ENCODE measurements at places on chromosomes 13 and 19.

DNA sequence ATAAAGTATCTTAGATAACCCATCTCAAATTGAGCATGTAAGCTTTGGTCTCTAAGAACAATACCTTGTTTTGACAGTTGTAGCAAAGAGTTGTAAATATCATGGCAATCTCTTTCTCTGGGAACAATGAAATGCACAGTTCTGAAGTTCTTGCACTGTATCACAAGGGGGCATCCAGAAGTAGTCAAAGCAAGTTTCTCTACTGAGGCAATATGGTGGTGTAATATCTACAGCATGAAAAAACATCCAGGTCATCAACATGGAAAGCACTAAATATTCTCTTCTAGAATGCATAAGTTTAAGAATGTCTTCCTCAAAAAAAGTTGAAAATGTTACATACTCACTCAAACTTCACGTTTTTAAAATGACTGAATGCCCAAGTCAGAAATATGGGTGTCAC, 19.6 kb downstream of the MTMR6 start:
- no peak for DNase-seq

- DNase-seq, result no peak
These were observed 1736.2 kb downstream of the SLITRK5 start for GRCh38 chr13:89407357-89407756.

- no peak for DNase-seq
These were observed 7.0 kb downstream of the SOX21 start for GRCh38 chr13:94705081-94706030.

GRCh38 chr13:97257800-97258799, 36.0 kb downstream of the MBNL2 start:
- DNase-seq, result no peak

DNA sequence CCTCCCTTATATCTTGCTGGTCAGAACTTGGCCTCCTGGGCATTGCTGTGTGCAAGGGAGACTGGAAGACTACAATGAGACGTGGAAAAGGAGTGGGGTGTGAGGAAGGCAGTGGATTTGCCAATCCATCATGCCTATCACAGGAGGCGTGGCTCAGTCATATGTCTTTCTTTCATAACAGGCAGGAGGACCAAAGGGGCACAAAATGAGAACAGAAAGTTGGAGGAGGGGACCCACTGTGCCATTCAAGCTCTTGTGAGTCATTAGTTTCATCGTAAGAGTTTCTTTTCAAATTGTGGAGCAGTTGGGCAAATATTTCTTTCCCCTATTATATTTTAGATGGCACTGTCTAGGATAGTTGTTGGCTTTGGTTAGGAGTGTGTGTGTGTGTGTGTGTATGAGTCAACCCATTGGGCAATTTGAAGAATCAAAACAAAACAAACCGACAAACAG, 471.5 kb downstream of the TSHZ3 start:
- no peak for DNase-seq

DNA sequence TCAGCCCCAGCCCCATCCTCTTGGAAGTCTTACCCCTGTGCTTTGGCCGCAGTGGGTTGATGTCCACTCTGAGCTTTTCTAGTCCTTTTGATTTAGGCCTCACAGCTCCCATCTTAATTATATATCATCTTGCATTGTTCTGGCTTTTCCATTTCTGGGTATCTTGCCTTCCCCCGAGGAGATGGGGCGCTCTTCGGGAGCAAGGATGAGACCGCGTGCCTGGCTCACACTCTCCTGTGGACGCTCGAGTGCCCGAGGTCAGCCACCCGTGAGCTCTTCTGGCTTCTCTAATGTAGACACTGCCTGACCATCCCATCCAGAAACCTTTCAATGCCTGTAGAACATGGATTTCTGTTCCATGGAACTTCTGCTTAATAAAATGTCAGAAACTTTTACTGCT, 53.5 kb upstream of the GPR183 start:
- DNase-seq, result no peak

DNA sequence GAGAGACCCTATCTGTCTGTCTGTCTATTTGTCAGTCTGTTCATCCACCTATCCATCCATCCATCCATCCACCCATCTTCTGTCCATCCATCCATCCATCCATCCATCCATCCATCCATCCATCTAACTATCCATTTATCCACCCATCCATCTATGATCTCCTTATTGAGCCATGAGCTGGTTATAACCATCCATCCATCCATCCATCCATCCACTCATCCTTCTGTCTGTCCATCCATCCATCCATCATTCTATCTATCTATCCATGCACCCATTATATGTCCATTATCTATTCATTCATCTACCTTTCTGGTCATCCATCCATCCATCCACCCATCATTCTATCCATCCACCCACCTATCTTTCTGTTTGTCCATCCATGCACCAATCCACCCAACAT, 44.6 kb downstream of the NWD1 start:
- DNase-seq, result no peak

DNA sequence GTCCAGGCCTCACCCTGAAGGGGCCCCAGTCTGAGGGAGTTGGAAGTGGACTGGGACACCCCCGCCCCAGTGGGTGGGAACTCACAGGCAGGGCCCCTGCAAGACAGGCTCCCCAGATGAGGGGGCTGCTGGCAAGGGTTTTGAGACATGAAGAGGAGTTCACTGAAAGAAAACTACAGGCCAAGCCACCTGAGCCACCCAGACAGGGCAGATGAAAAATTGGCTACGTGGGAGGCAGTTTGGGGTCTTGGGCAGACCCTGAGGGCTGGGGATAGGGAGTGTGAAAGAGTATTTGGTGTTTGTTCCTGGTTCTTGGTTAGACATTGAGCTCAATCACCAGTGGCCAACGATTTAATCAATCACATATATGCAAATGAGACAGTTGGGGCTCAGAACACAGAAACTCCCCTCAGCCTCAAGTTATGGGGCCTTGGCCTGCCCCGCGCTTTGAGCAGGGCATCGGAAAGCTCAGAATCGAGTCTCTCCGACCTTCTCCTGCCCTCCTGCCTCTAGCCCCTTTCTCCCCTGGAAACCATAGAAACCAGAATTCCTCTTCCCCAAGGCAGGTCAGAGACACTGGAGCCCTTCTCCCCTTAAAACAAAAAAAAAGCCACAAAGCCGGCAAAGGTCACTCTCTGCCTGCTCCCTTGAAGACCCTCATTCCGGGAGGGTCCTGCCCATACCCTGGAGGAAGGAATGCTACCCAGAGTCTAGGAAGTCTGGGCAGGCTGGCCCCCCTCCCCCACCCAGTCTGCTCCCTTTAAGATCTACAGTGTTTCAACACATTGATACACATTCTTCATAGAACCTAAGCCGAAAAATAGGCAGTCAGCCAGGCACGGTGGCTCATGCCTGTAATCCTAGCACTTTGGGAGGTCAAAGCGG, 1.3 kb upstream of the ISYNA1 start:
- DNase-seq, result peak; percentile 18

DNA sequence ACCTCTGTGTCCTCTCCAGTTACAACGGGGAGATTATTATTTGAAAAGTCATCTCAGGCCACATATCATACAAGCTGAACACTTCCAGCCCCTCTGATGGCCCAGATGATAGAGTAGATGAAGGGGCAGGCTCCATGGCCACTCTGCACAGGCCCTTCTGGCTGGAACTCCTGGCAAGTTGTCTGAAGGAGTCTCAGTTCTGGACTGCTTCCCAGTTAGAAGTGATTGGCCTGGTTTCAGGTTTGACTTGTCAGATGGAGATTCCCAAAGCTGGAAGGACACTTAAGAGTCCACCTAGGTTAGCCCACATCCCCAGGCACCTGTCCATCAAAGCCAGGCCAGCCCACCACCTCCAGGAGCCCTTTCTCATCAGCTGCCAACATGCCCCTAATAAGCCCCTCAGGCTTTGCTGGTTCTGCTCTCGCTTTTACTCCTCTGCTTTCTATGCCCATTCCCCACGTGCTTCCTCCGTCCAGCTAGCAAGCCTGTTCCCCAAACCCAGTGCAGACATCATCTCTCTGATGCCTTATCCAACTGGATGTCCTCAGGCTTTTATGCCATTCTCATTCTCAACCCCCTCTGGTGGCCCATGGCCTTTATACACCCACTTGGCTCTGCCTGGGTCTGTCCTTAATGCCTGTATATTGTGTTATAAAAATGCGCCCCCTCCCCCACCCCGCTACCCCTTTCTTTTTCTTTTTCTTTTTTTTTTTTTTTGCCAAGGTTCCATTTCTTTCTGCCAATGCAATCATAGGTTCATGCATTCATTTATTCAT, 56.5 kb downstream of the HSPH1 start:
- DNase-seq, result no peak

DNA sequence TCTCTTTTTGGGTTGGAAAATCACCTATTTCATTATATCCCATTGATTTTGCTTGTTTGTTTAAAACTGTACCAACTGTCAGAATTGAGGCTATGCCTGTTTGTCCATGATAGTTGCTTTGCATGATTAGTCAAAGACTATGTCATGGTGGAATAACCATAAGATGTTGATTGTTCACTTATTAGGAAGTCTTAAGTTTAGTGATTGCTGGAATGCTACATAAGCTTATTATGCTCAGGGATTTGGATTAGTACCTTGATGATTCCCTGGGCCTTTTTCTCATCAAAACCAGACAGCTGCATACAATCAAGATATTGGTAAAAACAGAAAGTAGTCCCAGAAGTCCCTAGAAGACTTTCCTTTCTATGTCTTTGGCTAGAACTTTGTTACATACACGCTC, 954.7 kb downstream of the PCDH9 start:
- no peak for DNase-seq

- no peak for DNase-seq
These were observed 110.9 kb upstream of the CSNK1A1L start for GRCh38 chr13:37216331-37216730.

- DNase-seq, result no peak
These were observed 795.0 kb downstream of the DIAPH3 start for GRCh38 chr13:59368693-59369092.

- no peak for DNase-seq
These were observed 683.8 kb upstream of the ATXN8OS start for GRCh38 chr13:69423844-69424243.

- no peak for DNase-seq
These were observed 32.6 kb downstream of the PDE4A start for GRCh38 chr19:10452726-10453618.

- peak; percentile 44 for DNase-seq
These were observed 15.4 kb upstream of the SBNO2 start for GRCh38 chr19:1189419-1189818.

DNA sequence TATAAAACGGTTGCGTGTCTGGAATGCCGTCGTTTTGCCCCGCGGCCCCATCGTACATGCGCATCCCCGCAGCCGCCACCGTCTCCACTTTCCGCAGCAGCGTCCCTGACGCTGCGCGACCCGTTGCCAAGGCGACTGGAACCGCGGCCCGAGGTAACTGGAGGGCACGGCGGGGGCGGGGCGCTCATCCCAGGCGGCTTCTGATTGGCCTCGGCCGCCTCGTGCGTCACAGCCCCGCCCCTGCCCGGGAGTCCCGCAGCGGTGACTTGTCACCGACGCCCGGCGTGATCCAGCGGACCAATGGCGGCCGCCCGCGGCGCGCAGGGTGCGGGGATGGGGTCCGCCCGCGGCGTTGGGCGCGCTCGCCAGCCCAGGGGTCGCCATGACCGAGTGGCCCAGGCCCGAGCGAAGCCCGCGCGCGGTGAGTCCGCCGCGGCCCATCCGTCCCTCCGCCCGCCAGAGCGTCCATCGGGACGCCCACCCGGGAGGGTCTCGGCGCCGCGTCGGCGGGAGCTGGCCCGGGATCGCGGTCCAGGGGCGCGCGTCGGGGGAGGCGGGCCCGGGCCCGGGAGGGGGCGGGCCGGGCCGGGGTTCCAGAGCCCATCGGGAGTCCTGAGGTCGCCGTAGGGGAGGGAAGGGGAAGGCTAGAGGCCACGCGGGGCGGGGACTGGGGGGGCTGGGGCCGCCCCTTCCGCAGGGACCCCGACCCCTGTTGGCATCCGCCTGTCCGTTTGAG, at the start of gene ZSCAN1:
TSS of gene ZSCAN1 (plus strand) at position 285 of the 736 bp plus-strand sequence. CDS start 3,812 bp downstream, outside the sequence.
- DNase-seq, result peak; percentile 22

GRCh38 chr13:72384186-72384823, 343.1 kb downstream of the MZT1 start:
- no peak for DNase-seq

DNA sequence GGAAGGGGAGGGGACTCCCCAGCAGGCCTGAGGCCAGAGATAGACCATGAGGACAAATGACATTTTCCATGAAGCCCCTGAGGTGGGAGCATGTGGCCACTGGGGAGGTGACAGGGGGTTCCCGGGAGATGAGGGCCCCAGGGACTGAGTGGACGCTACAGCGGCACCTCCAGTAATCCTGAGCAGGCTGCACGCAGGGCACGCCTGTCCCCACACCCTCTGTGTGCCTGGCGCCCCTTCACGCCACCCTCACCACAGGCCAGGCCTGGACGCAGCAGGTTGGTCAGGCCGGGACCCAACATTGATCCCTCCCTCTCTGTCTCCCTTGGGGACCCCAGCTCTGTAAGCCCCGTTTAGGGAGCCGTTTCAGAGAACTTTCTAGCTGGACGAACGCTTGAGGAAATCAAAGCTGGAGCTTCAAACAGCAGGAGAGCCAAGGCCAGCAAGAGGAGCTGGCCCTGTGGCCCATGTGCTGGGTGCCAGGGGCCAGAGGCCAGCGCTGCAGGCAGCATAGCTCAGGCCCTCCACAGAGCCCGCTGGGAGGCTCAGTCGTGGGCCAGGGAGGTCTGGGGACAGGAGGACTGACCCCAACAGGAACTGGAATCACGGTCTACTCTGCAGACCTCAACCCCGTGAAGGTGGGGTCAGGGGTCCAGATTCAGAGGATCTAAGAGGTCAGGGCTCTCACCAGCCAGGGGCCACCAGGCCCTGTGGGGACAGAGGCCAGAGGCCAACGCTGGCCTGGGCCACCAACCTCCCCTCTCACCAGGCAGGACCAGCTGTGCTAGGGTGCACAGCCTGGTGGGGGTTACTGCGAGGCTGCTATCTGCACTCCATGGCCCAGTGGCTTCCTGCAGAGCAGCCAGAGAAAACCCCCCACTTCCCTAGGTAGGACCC, 14.6 kb downstream of the LSM4 start:
- DNase-seq, result no peak

DNA sequence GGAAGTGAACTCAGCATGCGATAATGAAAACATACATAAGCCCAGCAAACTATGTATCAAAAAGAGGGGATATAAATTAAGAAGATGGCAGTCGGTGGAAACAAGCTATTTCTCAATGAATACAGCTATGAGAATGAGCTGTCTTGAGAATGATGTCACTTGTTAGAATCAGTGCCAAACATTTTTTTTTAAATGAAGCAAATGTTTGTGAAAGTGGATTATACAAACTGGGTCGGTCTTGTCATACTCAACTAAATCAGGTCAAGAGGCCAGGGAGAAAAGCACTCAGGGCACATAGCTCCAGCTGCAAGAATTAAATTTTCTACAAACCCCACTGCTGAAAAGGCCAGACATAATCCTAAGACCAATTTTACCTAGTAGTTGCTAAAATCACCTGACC, 1048.4 kb downstream of the SLITRK1 start:
- DNase-seq, result no peak

GRCh38 chr19:13267131-13267530, 116.9 kb downstream of the IER2 start:
- no peak for DNase-seq

Data from activated T-cell treated with anti-CD3 and anti-CD28 coated beads, Interleukin-2, amount 50 U/mL, for 1 hour (primary cell).